Endothelial cell of coronary artery (primary cell): ENCODE measurements at places on chromosomes 13 and 19. TPM values are rescaled to one million over a fixed set of nuclear protein-coding genes. Genes with fewer than 3 reads are reported as not detected.

Gene COL5A3
- 2.4 TPM in 1 of 2 replicates, not detected in the other for total RNA-seq

Gene SIGLEC9
- total RNA-seq, result 0.09 TPM in 1 of 2 replicates, not detected in the other

Gene UBAC2
- 30.0 and 36.0 TPM in 2 replicates for total RNA-seq

Gene PLEKHJ1
- total RNA-seq, result 52.8 and 54.2 TPM in 2 replicates

Gene LACC1
- total RNA-seq, result 3.8 and 4.4 TPM in 2 replicates

Gene KCNRG
- 7.3 and 9.8 TPM in 2 replicates for total RNA-seq

Gene ZNF814
- 3.8 and 7.2 TPM in 2 replicates for total RNA-seq

Gene CCDC122
- 2.0 and 4.5 TPM in 2 replicates for total RNA-seq

Gene ATXN8OS
- total RNA-seq, result not detected in 2 replicates

Gene OR7C1
- total RNA-seq, result not detected in 2 replicates

Gene NCCRP1
- total RNA-seq, result not detected in 2 replicates

Gene PCID2
- 45.5 and 69.4 TPM in 2 replicates for total RNA-seq

Gene INSR
- total RNA-seq, result 35.8 and 57.5 TPM in 2 replicates

Gene HIPK4
- under 0.01 and 0.09 TPM in 2 replicates for total RNA-seq

Gene FCER2
- not detected in 2 replicates for total RNA-seq

Gene TEX101
- total RNA-seq, result not detected in 2 replicates

Gene SPC24
- total RNA-seq, result 37.4 and 77.4 TPM in 2 replicates

Gene LSM14A
- 135 and 150 TPM in 2 replicates for total RNA-seq

Gene PLPPR3
- total RNA-seq, result 0.19 and 0.36 TPM in 2 replicates

Gene SLITRK1
- total RNA-seq, result not detected in 2 replicates

Gene PRODH2
- not detected in 2 replicates for total RNA-seq

Gene ADGRE3
- total RNA-seq, result not detected in 2 replicates

Gene GNG7
- total RNA-seq, result 0.18 and 0.28 TPM in 2 replicates
